Breast epithelium (tissue), 4 donors: ENCODE measurements at places on chromosomes 11 and 22.

DNA sequence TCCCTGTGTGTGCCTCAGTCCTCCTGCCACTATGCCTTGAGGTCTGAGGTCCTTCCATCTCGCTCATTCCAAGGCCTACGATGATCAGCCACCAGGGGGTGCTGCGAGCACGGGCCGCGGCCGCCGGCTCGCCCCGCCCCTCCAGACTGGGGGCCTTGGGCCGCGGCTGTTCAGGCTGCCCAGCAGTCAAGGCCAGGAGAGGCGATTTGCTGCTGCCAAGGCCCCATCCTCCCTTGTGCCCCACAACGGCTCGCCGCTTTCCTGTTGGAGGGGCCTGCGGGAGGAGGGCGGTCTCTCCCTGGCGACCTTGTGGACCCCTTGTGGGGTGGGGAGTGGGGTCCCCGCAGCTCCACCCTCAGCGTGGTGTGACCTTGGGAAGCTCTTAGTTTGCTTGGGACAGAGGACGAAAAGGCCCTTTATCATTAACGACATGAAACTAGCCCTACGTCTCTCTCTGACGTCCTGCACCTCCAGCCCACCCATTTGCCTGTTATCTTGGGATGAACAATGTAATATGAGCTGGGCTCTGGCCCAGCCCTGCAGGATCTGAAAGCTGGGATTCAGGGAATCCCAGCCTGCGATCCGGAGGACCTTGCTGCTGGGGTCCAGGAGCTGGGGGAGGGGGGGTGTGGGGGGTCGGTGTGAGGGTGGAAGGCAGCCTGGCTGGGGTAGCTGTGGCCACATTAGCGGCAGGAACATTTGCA lies 5.3 kb upstream of the GALR3 start:
- H3K4me1 ChIP-seq: no peaks in the 10 kb centered on the region
- no peak overlapping the region for H3K27ac ChIP-seq
- peak overlapping the region; percentile 65 for H3K4me3 ChIP-seq
- no peaks in the 10 kb centered on the region for H3K27me3 ChIP-seq
- H3K36me3 ChIP-seq: no peaks in the 10 kb centered on the region
- DNase-seq: peak; percentile 84

DNA sequence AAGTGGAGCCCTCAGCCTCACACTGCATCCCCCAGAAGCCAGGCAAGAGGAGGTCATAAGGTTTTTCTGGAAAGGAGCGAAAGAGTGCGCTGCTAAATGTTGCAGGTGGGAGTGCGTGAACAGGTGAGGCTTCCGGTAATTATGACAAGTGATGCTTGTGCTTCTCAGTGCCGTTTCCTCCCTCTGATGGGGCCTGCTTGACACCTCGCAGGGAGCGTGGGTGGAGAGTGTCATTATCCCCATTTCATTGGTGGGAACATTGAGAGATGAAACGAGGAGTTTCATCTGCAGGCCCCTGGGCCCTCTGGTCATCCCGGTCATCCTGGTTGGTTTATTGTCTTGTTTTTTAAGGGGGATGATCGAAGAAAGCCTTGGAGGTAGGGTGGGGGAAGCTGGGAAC lies 57.5 kb downstream of the BCR start:
- peaks cover 10% of the 10 kb centered on the region for H3K4me1 ChIP-seq
- DNase-seq: no peak
- no peaks in the 10 kb centered on the region for H3K36me3 ChIP-seq
- no peak overlapping the region for H3K4me3 ChIP-seq

DNA sequence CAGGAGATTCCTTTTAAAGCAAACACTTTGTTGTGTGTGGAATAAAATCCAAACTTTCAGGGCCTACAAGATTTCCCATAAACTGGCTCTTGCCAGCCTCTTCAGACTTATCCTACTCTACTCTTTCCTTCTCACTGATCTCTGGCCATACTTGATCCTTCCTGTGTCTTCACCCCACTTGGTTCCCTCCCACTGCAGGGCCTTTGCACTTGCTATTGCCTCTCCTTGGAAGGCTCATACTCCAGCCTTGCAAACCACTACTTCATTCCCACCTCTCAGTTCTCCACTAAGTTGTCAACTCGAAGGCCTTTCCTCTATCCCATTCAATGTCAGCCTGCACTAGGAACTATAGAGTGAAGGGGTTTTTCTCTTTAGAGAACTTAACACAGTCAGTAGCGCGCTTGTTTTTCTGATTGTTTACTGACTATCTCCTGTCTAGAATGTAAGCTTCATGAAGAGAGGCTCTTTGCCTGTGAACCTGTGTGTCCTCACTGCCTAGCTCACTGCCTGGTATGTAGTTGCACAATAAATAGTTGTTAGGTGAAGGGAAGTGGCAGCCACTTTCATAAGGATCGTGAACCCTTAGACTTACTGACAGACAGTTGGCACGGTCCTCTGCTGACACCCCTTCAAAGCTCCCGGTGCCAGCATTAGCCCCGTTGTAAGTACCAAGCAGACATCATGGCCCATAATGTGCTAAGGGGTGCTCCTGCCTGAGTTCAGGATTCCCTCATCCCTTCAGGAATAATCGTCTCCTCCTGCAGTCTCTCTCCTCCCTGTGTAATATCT lies 833 bp upstream of the ME3 start:
- no peaks in the 10 kb centered on the region for H3K4me1 ChIP-seq
- peak overlapping the region; percentile 99 for H3K27ac ChIP-seq
- no peak overlapping the region for H3K4me3 ChIP-seq
- no peaks in the 10 kb centered on the region for H3K27me3 ChIP-seq
- no peak for DNase-seq

DNA sequence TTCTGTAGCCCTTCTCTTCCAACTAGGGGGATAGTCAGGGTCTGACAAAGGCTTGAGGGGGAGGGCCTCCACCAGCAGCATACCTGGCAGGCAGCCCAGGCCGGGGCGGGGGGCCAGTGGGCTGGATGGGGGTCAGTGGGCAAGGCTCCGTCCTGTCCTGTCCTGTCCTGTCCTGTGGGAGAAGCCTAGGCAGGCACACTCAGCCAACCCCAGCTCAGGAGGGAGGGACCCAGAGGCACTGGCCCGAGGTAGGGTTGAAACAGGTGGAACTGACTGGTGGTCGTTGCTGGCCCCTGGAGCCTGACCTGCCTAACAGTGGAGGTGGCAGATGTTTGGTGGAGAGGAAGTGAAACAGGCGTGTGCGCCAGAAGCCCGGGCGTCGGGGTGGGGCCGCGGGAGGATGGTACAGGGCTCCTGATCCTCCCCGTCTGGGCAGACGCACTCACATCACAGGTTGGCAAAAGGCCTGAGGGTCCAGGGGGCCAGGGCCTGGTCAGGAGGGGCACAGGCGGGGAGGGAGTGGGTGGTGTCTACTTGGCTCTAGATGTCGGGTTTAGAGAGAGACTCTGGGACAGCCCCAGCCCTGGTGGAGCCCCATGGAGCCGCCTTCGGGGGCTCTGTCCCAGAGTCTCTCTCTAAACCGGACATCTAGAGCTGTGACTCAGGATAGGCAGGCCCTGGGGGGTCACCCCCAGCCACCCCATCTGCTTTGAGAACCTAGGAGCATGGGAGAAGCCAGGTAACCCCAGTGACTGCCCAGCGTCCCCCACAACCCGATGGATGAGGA lies 32.5 kb upstream of the GRAMD4 start:
- no peak overlapping the region for H3K4me3 ChIP-seq
- no peak for DNase-seq
- H3K4me1 ChIP-seq: no peaks in the 10 kb centered on the region
- H3K27me3 ChIP-seq: no peaks in the 10 kb centered on the region

GRCh38 chr11:121311373-121311772 lies 18.8 kb downstream of the SC5D start:
- no peak for DNase-seq
- peaks cover 5% of the 10 kb centered on the region for H3K36me3 ChIP-seq
- no peaks in the 10 kb centered on the region for H3K27me3 ChIP-seq
- H3K4me1 ChIP-seq: no peaks in the 10 kb centered on the region

GRCh38 chr11:126340960-126341606 lies 14.4 kb upstream of the ST3GAL4 start:
- H3K27ac ChIP-seq: no peak overlapping the region
- H3K4me3 ChIP-seq: no peak overlapping the region
- H3K36me3 ChIP-seq: no peaks in the 10 kb centered on the region
- no peaks in the 10 kb centered on the region for H3K27me3 ChIP-seq
- no peaks in the 10 kb centered on the region for H3K4me1 ChIP-seq
- DNase-seq: no peak

- H3K27me3 ChIP-seq: no peaks in the 10 kb centered on the region
- no peaks in the 10 kb centered on the region for H3K4me1 ChIP-seq
- H3K4me3 ChIP-seq: no peak overlapping the region
- no peak for DNase-seq
- H3K36me3 ChIP-seq: peaks cover 6% of the 10 kb centered on the region
These were observed 51.7 kb downstream of the ZNF143 start for GRCh38 chr11:9512370-9513019.

- peak overlapping the region; percentile 8 for H3K27ac ChIP-seq
- no peaks in the 10 kb centered on the region for H3K27me3 ChIP-seq
- H3K4me1 ChIP-seq: no peaks in the 10 kb centered on the region
- H3K36me3 ChIP-seq: no peaks in the 10 kb centered on the region
- DNase-seq: peak; percentile 63
These were observed 73.8 kb downstream of the FAM76B start for GRCh38 chr11:95715777-95716241.

DNA sequence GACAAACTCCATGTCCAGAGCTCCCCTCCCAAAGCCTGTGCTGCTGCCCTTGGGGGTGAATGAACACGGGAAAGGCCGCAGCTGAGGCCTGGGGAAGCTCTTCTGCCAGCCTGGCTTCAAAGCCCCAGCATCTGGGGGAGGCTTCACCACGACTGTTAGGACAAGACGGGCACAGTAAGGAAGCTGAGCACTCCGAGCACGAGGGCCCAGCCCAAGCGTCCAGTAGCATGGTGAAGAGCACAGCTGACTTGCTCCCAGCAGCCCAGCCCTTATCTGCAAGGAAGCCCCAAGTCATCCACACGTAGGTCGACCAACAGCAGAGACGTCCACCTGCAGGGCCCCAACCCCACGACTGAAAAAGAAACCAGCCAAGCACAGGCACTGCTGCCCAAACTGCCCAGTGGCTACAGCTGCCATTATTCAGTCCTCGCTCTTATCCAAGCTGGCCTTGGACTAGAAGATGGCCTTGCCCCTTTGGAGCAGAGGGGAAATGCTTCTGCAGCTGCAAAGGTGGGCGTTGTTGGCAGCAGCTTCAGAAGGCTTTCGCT lies 62.5 kb downstream of the SHANK2 start:
- H3K4me3 ChIP-seq: no peak overlapping the region
- no peaks in the 10 kb centered on the region for H3K36me3 ChIP-seq
- H3K27ac ChIP-seq: no peak overlapping the region
- DNase-seq: no peak
- H3K27me3 ChIP-seq: no peaks in the 10 kb centered on the region
- no peaks in the 10 kb centered on the region for H3K4me1 ChIP-seq

DNA sequence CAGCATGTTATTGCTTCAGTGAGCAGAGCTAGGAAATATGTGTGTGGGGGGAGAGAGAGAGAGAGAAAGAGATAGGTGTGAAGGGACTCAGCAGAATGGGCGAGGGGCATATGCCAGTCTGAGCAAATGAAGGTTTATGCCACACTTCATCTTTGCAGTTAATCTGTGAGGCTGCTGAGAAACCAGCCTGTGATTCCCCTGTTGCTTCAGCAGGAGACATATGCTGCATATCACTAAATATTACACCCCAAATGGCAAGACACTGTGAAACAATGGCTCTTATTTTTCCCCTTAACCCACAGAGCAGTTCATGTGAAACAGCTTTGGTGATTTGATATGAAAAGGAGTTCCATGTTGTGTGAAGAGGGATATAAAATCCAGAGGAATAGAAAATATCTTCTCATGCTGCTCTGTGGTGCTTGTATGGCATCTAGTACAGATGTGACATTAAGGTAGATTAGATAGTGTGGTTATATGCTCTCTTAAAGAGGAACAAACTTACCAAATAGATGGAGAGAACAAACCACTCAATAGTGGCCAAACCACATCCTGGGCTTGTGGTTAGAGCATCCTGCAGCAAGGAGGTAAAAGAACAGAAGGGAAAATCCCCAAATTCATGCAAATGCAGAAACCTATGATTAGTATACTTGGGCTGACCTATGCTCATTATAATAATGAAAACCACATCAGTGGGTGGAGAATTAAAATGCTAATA lies 864.2 kb downstream of the FAM181B start:
- H3K4me3 ChIP-seq: no peak overlapping the region
- no peaks in the 10 kb centered on the region for H3K36me3 ChIP-seq
- no peaks in the 10 kb centered on the region for H3K4me1 ChIP-seq
- H3K27me3 ChIP-seq: no peaks in the 10 kb centered on the region
- no peak overlapping the region for H3K27ac ChIP-seq

DNA sequence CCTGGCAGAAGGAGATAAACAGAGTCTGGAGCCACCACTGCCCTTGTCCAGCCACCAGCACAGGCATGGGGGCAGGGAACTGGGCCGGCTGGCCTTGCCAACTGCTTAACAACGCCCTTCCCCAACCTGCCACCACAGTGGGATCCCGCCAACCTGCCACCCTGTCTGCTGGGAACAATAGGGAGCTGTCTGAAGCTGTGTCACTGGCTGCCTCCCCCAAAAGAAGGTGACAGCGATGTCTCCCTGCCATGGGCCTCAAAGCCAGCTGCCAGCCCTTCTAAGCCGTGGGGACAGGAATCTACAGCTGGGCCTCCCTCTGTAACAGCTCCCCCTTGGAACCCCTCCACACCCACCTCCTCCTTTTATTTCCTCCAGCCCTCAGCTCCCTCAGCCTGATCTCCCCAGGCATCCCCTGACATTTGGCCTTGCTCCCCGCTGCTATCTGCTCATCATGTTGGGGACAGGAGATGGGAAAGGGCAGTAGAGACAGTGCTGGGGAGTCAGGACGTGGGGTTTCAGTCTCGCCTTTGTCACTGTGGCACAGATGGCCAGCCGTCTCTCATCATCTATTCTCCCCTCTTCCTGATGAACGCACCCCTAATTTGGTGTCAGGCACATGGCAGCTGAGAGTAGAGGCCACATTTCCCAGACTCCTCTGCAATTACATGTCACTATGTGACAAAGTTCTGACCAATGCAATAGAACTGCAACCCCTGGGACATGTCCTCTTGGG lies 51.3 kb upstream of the PRDM11 start:
- no peaks in the 10 kb centered on the region for H3K27me3 ChIP-seq
- no peak overlapping the region for H3K27ac ChIP-seq
- no peak overlapping the region for H3K4me3 ChIP-seq

- H3K4me1 ChIP-seq: no peaks in the 10 kb centered on the region
- no peak for DNase-seq
- no peak overlapping the region for H3K4me3 ChIP-seq
- no peaks in the 10 kb centered on the region for H3K27me3 ChIP-seq
These were observed 14.1 kb downstream of the CSDC2 start for GRCh38 chr22:41574847-41575381.
